CD4-positive, alpha-beta T cell treated with Interleukin-1 beta for 1 hour (primary cell): ENCODE measurements at places on chromosomes 1 and 21.

DNA sequence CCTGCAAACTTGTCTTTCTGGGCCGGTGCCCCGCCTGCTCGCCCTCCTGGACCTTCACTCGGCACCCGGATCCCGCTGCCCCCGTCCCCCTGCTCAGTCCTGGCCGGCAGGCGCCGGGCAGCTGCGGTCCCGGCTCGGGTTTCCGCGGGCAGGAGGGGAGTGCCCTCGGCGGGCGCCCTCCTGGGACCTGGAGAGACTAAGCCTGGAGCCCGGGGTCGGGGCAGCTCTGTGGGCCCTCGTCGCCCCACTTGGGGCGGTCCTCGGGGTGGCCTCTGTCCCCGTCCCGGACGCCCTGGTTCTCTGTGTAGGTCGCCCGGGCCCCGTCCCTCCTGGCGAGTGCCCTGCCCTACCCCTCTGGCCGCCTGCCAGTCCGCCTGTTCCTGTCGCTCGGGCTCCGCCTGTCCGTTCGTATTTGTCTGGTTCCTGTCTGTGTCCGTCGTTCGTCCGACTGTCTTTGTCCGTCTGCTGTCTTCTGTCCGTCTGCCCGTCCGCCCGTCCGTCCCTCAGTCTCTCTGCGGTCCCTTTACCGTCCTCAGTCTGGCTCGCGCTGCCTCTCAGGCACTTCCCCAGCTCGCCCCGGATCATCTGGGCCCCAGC, 490 bp downstream of the SERINC2 start:
- peak; percentile 28 for DNase-seq

DNA sequence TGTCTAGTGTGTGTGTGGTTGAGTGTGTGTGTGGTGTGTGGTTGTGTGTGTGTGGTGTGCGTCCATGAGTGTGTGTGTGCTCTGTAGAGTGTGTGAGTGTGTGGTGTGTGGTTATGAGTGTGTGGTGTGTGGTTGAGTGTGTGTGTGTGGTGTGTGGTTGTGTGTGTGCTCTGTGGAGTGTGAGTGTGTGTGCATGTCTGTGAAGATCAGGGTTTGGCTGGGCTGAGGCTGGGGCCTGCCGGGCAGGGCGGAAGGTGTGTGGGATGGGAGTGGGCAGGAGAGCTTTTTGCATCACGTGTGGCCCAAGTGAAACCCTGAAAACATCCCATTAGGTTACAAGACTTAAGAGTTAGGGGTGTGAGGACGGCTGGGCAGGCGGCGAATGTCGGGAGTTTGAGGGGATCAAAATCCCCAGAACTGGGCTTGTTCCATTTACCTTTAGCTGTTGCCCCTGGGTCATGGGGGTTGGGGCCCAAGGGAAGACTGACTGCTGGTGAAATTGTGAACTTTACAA, 2.9 kb upstream of the FCMR start:
- DNase-seq, result peak; percentile 42

DNA sequence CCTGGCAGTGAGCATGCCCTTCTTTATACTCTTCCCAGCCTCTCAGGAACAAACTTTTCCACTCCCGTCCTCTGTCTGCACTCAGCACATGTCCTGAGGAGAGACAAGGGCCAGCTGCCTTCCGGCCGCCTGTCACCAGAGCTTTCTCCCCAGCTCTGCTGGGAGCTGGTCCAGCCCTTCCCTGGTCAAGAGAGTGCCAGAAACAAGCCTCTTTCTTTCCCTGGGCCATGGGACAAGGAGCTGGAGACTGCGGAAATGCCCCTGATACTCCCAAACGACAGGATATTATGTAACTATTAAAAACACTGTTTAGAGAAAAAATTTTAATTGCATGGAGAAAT, 10.4 kb downstream of the LAMB3 start:
- no peak for DNase-seq

- no peak for DNase-seq
These were observed 83.9 kb downstream of the USP24 start for GRCh38 chr1:55131218-55131617.

DNA sequence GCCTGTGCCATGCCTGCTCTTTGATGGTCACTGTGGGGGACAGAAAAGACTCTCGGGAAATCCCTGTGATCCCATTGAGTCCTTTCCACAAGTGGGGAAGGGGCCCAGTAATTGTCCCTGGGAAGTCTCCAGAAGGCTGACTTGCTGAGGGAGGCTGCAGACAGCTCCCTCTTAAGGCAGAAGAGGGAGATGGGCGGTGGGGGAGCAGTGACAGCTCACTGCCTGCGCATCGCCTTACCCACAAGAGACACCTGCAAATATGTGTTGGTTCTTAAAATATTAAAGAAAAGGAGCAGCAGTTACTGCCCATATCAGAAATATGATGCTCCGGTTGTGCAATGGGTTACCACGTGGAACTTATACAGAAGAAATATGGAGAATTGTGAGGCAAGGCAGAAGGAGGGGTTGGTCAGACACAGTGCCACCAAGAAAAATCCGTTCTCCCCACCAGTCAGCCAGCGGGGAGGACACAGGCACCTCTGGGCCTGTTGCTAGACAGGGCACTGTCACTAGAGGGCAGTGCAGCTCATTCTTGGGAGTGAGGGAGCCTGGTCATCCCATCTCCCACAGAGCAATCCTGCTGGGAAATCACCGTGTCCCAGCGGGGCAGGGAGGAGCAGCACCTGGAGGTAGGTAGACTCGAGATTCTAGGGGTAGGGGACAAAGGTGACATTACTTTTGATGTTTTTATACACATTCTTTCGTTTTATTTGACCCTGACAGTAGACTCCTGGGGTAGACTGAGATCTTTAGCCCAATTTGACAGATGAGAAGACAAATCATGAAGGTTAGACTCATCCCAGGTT, 6.9 kb upstream of the CAMK1G start:
- DNase-seq, result peak; percentile 60

- no peak for DNase-seq
These were observed 44.5 kb upstream of the OSBPL9 start for GRCh38 chr1:51572365-51572764.
